HFF-Myc (cell line): ENCODE measurements at places on chromosomes 12 and 14.

DNA sequence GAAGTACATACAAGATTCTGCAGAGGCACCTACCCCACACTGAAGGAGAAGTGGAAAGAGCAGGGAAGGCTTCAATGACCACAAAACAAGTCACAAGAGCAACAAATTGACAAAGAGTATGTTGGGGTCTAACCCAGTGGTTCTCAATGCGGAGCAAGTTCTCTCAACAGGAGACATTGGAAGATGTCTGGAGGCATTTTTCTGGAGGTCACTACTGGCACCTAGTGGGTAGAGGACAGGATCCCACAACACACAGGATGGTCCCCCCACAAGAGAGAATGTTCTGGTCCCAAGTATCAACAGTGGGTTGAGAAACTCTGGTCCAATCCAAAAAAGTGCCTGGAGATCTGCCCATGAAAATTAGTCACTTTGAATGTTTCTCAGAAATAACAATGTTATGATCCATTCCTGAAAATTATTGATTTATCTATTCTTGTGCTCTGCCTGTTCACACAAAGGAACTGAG lies 3.4 kb downstream of the SSH1 start:
- DNase-seq: no peak

- no peak for DNase-seq
Measured at GRCh38 chr12:9134981-9135628, 19.4 kb upstream of the A2M start.

GRCh38 chr14:85445151-85445795 lies 84.7 kb upstream of the FLRT2 start:
- DNase-seq: no peak

DNA sequence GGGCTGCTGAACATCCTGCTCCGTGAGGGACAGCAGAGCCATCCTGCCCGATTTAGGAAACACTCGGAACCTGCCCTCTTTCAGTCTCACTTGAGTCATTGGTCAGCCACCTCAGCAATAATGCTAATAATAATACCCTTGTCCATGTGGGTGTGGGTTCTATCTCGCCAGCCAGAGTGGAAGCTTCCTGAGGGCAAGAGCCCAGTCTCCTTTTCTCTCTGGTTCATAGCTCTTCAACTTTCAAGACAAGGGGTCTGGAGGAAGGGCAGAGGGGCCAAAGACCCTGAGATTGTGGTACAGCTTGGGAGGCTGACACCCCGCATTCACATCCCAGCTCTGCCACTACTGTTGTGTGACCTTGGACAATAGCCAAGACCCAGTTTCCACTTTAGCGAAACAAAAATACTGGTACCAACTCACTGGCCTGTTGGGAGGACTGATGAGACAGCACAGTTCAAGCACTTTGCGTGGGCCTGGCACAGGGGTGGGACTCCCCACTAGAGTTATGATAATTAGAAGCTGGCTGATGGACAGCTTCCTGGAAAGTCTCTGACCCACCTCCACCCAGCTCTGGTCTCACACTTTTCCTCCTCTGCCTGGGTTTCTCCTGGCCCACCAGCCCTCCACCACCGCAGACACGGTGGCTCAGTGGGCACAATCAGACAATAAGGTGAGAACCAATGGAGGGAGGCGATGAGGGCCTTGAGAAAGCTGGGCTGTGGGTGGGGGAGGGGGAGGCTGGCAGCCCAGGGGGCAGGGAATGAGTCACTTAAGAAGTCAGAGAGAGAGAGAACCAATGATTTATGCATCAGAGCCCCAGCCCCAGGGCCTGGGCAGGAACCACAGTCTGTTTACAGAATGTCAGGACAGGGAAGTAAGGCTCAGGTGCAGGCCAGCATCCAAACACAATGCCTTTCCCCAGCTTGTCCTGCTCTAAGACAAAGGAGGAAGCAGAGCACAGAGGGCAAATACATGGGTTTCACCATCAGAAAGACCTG lies 9.6 kb downstream of the FAIM2 start:
- DNase-seq: no peak

DNA sequence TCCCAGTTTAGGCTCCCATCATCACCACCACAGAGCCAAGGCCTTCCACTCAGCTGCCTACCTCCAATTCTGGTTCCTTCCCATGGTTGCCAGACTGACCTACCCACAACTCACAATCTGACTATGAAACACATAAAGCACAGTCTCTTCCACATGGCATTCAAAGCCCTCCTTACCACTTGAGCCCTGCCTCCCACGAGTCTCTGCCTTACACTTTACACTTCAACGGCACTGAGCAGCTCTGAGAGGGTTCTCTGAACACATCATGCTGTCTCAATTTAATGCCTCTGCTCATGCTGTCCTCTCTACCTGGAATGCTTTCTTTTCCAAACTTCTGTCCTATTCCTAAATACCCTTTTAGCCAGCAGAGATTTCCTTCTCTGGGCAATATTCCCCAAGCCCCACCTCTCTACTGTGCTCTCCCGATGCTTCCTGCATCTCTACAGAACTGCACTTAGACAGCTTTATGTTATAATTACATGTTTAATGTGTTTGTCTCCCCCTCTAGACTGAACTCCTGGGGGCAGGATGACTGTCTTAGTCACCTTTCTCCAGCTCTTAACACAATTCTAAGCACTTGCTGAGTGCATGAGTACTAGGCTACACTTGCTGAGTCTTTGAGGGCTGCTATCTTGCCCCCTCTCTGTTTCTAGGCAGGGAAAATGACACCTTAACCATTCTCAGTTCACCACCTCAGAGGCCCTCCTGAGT lies 23.5 kb downstream of the FMNL3 start:
- no peak for DNase-seq

DNA sequence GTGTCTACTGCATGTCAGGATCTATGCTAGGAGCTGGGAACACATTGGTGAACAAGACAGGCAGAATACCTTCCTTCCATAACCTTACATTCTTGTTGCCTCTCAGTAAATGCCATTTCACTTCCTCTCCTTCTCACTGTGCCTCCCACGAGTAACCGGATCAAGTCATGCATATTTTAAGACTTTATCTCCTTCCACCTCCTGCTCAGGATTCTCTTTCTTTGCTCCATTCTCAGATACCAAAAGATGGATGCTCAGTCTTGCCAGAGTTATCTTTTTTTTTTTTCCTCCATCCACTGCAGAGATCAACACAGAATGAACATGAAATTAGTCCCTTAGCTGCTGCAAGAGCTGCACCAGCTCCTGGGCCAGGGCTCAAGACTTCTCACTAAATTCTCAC lies 20.0 kb upstream of the APPL2 start:
- no peak for DNase-seq

DNA sequence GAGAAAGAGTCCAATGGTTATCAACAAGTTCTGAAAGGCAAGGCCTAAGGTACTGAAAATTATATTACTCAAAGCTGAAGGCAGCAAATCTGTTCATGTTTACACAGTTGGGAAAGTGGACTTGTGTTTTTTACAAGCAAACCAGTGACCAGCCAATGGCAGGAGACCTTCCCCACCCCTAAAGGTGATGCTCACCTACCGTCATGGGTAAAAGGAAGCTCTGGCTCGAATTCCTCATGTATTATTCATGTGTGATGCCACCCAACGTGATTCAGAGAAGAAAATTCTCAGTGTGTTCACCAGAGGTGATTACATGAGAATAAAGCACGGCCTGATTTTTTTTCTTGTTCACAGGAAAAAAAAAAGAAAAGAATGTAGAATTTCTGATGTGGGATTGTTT lies 1161.2 kb upstream of the SEL1L start:
- DNase-seq: no peak

DNA sequence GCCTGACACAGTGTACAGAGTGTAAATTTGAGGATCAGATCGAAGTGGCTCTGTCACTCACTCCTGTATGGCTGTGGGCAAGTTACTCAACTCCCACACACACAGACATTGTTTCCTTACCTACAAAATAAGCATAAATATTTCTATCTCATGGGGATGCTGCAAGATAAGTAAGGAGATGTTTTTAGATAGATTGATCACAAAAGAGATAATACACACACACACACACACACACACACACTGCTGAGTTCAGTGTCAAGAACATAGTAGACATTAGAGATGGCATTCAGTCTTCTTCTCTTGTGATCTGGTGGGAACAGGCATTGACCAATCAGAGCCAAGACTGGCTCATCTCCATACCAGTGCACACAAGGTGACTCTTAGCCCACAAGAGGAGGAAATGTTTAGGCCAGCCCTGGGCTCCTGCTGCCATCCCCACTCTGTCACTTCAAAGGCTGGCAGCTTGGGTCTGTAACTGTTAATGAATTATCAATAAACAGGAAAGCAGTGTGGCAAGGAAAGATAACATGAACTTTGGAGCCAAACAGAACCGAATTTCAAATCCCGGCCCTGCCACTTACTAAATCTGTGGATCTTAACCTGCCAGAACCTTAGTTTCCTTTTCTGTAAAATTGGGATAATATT lies 3.4 kb upstream of the RNASE8 start:
- no peak for DNase-seq

DNA sequence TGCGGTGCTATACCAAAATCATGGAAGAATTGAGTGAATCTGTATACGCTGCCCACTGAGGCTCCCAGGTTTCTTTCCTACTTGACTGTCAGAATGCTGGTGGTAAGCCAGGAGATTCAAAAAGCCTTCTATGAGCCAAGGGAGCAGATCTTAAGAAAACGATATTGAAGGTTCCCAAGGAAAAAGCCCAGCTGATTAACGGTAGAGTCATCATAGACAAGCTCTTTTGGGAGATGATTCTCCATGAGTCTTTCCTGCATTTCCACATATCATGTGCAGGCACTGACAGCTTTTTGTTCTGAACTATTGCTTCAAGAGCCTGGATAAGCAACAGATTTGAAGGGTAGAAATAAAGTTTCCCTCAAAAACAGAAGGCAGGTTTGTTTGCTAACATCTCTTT lies 17.5 kb downstream of the SLC35F4 start:
- DNase-seq: no peak

GRCh38 chr12:109286652-109287051 lies 22.4 kb downstream of the FOXN4 start:
- DNase-seq: no peak

GRCh38 chr14:75821831-75822521 lies 159.8 kb downstream of the TGFB3 start:
- no peak for DNase-seq

- DNase-seq: no peak
Measured at GRCh38 chr12:109689426-109689825, 24.2 kb upstream of the FAM222A start.

DNA sequence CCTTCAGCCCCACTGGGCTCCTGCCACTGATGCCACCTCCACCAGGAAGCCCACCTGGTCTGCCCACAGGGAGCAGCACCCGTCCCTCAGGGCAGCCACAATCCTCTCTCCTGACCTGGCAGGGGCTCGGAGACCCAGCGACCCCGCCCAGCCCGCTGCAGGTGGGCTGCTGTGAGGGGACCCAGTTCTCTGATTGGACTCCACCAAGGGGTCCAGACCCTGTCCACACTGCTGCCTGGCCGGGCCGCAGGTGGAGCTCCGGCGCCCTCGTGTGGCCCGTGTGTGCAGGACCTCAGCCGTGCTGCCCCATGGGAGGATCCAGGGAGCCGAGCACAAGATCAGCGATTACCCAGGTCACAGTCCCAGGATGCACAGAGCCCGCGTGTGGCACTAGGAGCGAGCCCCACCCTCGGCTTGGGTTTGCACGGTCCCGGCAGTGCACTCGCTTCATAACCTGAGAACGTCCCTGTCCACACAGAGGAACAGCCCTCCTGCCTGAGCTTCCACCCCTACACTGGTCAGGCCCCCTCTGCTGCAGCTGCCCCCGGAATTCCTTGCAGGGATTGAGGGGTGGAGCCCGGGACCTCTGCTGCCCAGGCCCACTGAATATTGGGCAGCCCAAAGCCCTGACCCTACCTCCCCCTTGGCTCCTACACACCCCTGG lies 35.4 kb upstream of the TMEM179 start:
- peak; percentile 12 for DNase-seq

GRCh38 chr14:104694991-104695659 lies 5.7 kb downstream of the INF2 start:
- DNase-seq: no peak

DNA sequence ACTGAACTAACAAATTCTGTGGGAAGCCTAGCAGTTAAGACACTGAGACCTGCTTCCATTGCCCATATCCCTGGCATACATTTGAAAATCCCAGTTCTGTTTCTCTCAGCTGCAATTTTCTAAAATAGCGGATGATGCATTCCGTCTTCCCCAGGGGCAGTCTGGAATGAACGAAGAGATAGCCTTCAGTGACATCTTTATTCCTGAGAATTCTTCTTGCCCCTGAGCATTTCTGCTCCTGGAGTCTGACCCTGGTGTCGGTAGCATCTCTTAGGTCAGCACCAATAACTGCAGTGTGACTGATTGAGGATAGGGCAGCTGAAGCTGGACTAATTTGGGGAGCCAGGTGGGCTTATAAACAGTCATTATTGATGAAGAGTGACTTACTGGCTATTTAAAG lies 552.5 kb downstream of the DIO2 start:
- DNase-seq: no peak

- no peak for DNase-seq
Measured at GRCh38 chr12:47903927-47904712, 674 bp downstream of the VDR start.

DNA sequence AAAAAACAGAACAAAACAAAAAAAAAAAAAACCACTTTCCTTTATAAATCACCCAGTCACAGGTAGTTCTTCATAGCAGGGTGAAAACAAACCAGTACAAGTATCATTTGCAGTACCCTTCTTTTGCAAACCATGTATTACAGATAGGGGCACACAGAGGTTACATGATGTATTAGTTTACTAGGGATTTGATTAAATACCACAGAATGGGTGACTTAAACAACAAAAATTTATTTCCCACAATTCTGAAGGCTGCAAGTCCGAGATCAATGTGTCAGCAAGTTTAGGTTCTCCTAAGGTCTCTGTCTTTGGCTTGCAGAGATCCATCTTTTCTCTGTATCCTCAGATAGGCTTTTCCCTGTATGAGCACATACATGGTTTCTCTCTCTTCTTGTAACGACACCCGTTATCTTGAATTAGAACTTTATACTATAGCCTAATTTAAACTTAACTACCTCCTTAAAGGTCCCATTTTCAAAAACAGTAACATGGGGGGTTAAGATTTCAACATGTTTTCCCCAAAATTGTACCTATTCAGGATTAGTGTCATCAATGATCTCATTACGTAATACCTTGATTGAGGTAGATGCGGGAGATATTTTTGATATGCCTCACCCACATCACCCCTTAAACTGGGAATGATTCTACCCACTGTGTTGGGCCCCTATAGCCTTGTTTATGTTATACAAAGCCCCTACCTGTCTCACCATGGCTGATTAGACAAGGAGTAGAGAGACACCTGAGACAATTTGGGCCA lies 3.5 kb upstream of the CEP128 start:
- no peak for DNase-seq

DNA sequence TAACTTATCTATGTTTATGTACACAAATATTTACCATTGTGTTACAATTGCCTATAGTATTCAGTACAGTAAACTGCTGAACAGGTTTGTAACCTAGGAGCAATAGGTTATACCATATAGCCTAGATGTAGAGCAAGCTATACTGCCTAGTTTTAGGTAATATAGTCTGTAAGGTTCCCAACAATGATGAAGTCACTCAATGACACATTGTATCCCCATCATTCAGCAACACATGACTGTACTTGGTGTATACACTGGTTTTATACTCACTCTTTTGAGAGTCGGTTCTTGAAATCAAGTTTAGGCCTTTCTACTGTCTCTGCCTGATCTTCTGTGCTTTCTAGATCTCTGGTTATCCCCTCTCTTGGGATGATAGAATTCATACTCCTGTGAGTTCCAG lies 5.5 kb downstream of the RNASE1 start:
- no peak for DNase-seq

- no peak for DNase-seq
Measured at GRCh38 chr12:54126029-54126695, 62.6 kb downstream of the SMUG1 start.

GRCh38 chr12:131959116-131959515 lies 9.4 kb downstream of the EP400 start:
- DNase-seq: no peak

GRCh38 chr14:32366256-32366879 lies 37.3 kb downstream of the AKAP6 start:
- DNase-seq: peak; percentile 30
